Fibroblast of gingiva (primary cell): ENCODE measurements at places on chromosomes 12 and 14.

DNA sequence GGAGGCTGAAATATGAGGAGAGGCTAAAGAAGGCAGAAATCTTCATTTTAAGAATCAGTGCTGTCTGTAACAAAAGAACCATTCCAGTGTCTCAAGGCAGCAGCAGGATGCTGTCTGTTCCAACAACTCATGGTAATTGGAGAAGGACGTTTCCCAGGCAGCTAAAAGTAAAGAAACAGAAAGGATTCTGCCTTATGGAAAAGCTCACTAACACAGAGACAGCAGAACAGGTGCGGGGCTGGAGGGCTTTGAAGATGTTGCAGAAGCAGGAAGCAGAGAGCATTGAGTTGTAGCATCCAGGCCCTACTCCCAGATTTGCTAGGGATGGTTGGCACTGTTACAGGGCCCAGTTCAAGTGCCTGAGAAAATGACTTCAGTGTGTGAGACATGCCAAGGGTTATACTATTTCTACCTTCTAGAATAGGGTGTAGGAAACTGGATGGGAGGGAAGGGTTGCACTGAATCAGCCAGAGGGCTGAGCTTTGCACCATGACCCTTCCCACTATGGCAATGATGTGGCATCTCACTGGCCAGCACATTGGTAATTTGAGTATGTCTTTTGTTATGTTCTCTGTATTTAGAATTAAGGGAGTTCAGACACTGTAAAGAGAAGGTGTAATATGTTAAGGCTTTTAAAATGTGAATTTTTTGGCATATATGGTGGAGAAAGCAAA is 160.0 kb upstream of the FBXO33 start:
- no peak for DNase-seq

DNA sequence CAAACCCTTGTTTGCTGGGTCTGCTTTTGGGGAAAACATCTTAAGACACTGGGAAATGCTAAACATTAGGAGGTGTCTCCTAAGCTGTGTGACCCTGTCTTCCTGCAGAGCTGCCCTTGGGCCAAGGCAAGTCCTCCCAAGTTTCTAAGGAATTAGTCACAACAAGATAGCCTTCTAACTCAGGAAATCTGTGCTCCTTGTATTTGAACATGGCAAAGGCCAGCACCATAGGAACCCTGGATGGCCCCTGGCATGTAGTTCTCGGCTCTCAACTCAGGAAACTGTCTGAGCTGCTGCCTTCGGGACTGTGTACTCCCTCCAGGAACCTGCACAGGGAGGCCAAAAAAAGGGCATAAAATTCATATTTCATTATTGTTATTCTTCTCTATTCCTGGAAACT is 37.6 kb upstream of the LTBP2 start:
- DNase-seq = no peak

- DNase-seq = peak; percentile 75
Observed at GRCh38 chr14:75132382-75133086, 5.7 kb upstream of the NEK9 start.

DNA sequence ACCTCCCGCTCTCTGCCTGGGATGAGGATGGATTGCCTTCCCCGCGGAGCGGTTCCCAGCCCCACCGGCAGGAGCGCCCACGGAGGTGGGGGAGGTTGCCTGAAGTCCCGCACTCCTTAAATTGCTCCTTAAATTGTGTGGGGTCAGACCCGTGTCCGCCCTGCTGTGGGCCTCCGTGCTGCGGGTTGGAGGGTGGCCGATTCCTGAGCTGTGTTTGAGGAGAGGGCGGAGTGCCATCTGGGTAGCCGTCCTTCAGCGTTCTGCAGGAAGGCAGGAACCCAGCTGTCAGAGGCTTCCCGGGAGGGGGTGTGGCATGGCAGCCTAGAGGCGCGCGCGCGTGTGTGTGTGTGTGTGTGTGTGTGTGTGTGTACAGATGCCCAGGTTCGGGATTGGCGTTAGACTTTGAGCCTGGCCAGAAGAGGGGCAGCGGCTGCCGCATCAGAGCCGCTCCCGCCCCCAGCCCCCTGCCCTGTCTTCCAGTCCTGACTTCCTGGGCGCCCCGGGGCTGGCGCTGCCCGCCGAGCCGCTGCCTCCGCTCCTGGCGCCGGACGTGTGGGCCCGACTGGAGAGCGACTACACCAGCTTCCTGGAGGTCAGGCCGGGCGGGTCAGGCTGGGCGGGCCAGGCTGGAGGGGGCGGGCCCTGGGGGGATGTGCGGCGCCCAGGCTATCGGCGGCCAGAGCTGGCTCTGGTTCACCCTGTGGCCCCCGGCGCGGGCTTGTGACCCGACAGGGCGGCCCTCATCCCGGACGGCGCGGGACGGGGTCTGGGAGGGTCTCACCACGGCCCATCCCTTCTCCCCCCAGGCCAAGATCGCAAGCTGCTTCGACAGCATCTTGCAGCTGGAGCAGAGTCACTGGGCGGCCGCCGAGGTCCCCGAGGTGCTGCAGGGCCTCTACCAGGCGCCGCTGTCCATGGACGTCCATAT is 9.2 kb downstream of the EXOC3L4 start:
- DNase-seq = peak; percentile 43

- DNase-seq = no peak
Observed at GRCh38 chr12:91672130-91672529, 473.5 kb downstream of the BTG1 start.

DNA sequence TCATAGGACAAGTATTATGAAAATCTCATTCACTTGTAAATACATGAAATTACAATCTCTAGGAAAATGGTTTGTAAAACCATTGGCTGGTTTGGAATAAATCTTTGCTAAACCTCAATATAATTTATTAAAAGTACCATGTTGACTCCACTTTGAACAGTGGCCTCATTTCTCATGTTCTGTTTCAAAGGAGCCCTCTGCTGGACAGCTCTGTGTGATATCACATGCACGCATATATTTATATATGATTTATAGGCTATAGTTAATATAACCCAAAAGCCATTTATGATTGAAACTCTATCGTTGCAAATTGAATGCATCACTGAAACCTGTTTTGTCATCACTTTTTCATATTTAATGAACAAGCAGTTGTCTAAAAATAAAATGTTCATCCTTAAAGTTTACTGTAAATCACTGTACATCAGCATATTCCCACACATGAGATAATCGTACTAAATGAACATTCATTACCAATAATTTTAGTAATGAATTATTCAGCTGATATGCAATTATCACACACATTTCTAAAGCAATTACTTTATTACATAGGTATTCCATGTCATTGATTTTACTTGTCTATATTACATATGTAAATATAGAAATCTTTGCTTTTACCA is 493.8 kb downstream of the NPAS3 start:
- peak; percentile 34 for DNase-seq

DNA sequence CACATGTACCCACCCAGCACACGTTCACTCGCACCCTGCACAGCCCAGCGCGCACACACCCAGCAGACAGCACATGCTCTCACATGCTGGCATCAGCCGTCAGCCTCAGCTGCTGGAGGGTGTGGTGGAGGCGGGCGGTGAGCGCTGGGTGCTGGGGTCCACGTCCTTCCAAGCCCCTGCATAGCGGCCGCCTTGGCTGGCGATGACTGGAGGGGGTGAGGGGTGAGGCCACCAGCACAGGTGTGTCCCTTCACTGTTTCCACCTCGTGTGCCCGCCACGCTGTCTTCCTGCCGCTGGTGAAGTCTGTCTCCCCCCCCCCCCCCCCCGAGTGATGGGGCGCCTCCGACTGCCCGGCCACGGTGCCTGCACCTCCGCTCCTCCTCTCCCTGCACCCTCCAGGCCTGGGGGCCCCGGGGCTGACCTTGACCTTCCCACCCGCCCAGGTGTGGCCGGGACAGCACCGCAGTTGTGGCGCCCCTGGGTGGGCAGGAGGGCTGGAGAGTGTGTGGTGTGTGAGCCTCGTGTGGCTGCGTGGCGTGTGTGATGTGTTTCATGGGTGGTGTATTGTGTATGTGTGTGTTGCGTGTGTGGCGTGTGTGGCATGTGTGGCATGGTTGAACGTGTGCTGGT is 37.4 kb downstream of the NOC4L start:
- no peak for DNase-seq

GRCh38 chr12:108191086-108191485 is 62.0 kb downstream of the WSCD2 start:
- DNase-seq = no peak

DNA sequence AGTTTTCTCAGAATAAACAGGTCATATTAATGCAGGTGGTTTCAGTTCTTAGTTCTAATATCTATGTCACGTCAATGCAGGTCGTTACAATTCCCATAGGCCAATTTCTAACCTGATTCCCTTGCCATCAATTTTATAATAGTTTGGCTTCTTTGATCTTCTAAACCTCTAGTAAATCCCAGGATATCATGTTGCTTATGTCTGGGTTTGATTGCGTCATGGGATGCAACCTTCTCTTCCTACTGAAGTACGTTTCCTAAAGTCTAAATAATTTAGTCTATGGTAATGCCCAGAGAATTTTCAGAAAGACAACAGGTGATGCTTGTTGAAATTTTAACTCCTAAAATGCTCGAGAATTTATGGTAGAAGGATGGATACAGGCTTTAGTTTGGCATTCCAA is 19.2 kb downstream of the TAS2R7 start:
- no peak for DNase-seq

DNA sequence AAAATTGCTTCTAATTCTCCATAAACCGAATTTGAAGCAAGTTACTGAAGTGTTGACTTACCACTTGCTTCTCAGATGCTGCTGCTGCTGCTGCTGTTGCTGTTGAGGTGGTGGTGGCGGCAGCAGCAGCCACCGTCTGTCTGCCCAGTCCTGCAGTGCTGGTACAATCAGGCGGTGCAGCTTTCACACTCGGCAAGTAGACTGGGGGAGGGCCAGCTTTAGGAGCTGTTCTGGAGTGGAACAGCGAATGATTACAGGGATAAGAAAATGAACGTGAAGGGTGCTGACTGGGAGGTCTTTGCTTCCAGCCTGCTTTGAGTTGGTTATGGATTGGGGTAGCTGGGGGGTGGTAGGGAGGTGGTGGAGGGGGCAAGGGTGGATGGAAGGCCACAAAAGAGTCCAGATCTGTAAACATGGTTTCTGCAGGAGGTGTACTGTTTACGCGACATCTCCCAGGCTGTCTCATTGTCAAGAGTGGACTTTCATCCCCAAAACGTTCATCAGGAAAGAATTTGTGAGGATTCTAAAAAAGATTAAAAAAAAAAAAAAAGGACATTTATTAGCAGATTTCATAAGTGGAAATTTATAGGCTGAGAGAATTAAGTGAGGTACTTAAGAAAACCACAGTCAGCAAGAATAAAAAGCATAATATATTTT is 38.8 kb downstream of the UBR7 start:
- no peak for DNase-seq

DNA sequence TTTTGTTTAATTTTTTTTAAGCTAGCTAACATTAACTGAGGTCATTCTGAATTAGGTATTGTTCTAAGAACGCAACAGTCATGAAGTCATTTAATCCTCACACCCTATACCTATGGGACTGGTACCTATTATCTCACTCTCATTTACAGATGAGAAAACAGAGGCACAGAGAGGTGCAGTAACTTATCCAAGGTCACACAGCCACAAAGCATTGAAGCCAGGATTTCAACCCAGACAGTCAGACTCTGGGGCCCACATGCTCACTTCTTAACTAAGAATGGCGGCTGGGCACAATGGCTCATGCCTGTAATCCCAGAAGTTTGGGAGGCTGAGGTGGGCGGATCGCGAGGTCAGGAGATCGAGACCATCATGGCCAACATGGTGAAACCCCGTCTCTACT is 15.0 kb upstream of the DTX1 start:
- no peak for DNase-seq

DNA sequence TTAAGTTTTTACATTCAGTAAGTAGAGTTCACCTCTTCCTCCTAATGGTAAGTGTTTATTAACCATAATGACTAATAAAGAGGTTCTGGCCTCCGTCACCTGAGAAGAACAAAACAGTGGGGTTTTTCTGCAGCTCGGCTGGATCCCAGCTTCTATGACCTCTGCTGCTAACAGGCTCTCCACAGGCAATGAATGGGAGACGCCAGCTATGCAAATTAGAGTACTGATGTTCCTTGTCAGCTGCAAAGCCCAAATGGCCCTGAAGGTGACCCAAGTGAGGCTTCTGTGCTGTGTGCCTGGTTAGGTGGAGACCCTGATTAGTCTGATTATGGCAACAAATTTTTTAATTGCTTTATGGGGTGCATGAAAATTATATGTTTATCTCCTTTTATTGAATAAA is 218.1 kb downstream of the APAF1 start:
- DNase-seq = no peak

DNA sequence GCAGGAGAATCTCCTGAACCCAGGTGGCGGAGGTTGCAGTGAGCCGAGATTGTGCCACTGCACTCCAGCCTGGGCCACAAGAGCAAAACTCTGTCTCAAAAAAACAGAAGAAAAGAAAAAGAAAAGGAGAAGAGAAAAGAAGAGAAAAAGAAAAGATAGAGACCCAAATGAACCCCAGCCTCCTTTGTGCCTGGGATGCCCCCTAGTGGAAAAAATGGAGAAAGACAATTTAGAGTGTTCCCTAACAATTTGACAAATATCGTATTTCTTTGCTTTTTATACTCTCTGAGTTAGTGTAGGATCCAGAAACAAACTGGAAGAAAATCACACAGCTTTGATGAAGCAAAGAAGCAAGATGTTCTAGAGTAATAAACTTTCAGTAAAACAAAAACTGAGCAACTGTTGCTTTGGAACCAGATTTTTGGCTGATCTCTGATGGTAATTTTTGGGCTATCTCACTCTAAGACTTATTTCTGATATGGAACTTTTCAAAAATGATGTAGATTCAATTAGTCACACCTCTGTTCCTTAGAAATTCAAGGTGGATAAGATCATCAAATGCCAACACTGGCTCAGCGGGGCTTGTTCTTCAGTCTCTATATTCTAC is 18.6 kb upstream of the PRKAB1 start:
- no peak for DNase-seq

DNA sequence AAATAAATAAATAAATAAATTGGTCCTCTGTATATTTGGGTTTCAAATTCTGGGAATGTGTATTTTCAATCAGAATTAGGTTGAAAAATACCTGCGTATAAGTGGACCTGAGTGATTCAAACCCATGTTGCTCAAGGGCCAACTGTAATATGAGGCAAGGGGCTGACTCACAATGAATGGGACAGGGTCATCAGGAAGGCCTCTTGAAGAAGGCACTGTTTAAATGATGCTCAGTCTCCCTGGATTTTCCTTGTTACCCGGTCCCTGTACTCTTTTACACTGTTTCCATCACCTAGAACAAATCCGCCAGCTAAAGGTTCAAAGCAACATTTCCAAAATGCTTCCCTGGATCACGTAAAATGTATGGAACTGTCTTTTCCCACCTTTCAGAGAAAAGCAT is 3.8 kb downstream of the PSMB5 start:
- no peak for DNase-seq

GRCh38 chr12:28807535-28807934 is 341.5 kb upstream of the FAR2 start:
- no peak for DNase-seq

DNA sequence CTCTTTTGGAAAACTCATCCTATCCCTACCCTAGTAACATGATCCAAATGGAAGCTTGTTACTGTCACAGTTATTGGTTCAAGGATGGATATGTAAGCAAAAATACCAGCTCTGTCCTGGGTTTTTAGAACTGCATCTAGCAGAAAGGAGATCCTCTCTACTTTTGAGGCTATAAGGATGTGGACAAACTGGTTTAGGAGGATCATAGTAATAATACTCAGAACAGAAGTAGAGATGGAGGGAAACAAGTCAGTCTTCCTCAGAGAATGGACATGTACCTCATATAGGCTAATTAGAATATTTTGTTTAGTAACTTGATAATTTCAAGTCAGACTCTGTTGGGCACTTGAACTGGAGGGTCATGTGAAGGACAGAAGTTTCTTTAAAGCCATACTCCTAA is 26.6 kb downstream of the FUT8 start:
- DNase-seq = no peak
